Transverse colon (tissue), 4 donors: ENCODE measurements at places on chromosomes 6 and 20.

GRCh38 chr6:39776581-39776980, 15.6 kb upstream of the DAAM2 start:
- no peak for DNase-seq

- DNase-seq, result no peak
These were observed 33.9 kb downstream of the GABRR1 start for GRCh38 chr6:89183294-89183693.

- no peak for DNase-seq
These were observed 34.6 kb upstream of the SCUBE3 start for GRCh38 chr6:35178932-35179832.

- DNase-seq, result no peak
These were observed 258.1 kb downstream of the TAF4 start for GRCh38 chr20:61807471-61808160.

DNA sequence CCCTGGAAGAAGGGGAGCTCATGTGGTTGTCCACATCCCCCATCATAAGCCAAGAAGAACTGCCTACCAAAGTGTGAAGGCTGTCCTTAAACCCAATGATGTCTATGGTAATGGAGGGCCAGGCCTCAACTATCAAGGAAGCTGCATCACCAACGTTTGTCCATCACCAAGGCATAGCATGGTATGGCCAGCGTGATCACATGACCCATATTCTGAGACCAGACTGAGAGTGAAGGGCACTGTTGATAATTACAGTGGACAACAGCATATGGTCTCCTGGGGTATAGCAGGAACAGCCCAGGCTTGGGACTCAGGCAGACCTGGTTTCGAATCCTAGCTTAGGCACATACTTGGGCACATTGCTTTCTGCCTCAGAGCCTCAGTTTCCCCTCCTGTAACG, 218.2 kb upstream of the RREB1 start:
- no peak for DNase-seq
